Posterior vena cava (tissue), 2 donors: ENCODE measurements at places on chromosomes 3 and 15.

GRCh38 chr3:70242297-70242882 lies 70.0 kb downstream of the MDFIC2 start:
- no peak for DNase-seq

- no peak for DNase-seq
These were observed 165.6 kb downstream of the LRRK1 start for GRCh38 chr15:101084801-101085200.

- DNase-seq, result no peak
These were observed 150.5 kb downstream of the SHQ1 start for GRCh38 chr3:72697717-72698116.

DNA sequence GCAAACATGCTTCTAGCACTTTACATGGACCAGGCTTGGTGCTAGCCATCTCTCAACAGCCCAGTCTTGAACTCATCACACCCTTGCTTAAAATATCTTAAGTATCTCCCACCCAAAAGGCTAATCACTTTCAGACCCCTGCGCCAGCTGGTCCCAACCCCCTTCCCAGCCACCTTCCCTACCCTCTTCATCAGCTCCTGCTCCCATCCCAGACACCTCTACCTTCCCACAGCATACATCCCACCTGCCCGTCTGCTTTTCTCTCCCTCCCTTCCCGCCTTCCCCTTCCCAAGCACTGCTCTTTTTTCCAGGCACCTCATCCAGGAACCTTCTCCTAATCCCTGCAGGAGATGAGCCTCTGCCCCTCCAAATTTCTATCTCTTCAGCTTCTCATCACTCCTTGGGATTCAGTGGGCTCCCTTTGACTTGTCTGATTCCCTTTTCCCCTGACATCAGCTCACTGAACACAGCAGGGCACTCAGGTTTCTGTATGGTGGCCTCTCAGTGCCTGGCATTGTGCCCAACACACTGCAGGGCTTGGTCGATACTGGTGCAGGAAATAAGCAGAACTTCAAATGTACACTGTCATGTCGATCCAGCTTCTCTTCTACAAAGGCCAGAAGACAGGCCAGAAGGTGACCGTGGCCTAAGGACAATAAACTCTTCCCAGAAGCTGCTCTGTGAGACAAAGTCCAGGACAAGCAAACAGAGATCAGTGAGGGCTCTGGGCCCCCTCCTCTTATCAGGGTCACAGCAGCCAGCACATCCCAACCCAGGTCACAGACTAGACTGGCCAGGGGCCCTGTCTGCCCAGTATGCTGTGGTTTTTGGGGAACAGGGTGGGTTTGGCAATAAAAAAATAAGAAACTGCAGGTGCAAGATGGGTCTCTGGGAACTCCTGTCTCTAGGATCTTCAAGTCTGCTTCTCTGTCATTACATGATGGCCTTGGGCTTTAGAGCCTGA lies 2.2 kb upstream of the ITIH1 start:
- DNase-seq, result peak; percentile 84

GRCh38 chr3:48367201-48367600 lies 4.8 kb upstream of the FBXW12 start:
- no peak for DNase-seq

DNA sequence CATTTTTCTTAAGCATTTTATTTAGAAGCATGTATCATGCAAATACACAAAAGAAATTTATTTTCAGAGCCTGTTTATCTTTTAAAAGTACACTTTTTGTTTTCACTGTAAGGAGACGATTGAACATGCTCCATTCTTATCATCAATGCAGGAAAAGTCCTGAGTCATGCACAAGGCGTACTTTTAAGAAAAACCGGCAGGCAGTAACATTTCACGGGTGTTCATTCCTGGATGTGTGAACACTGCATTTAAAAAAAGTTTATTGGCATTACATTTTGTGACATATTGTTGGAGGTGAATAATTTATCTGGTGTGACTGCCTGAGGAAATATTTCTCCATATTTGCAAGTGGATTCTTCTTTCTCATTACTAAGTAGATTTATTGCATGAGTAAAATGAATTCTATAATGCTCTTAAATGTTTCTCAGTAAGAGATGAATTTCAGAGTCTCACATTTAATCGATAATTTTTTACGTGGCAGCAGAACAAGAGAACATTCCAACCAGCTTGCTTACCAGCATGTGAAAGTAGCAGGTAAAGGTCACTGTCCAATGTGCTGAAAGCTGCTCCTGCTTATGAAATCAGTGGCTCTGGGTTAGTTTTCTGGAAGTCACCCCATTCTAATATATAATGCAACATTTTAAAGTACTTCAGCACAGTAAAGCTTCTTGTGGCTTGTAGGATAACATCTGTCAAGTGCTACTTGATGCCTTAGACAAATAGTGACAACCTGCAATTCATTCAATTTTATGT lies 87.0 kb downstream of the SV2B start:
- DNase-seq, result no peak

- no peak for DNase-seq
These were observed 17.3 kb upstream of the SOX14 start for GRCh38 chr3:137746808-137747207.

- DNase-seq, result no peak
These were observed 280.4 kb upstream of the TTC14 start for GRCh38 chr3:180321534-180321933.

GRCh38 chr15:95763426-95763825 lies 567.1 kb upstream of the NR2F2 start:
- DNase-seq, result no peak

DNA sequence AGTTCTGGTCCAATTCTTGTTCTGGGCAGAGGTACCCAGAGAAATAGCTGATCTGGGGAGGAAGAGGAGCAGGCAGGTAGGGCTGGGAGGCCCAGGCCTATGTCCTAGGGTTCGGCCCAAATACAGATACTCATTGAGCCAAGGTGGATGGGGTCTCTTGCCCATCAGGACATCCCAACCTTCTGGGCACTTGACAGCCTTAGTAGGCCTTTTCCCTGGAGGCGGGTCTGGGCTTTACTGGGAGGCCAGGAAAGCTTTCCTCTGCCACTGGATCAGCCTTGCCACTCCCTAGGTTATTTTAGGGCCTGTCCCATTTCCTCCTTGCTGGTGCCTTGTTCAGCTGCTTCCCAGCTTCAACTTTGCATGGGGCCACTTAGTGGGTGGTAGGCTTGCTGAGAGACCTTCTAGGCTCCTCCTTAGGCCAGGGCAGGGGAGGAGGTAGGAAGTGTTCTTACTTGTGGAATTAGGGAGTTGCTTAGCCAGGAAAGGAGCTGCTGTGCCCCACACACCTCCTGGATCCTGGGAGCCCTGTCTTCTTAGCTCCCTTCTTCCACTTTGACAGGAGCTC lies 9.7 kb downstream of the TEX264 start:
- peak; percentile 64 for DNase-seq

- no peak for DNase-seq
These were observed 11.4 kb upstream of the WNT5A start for GRCh38 chr3:55498520-55498919.

- DNase-seq, result no peak
These were observed at the start of gene ACAN for GRCh38 chr15:88803241-88803919. ACAN (plus strand) TSS chr15:88803436; CDS start chr15:88836207, 32,771 bp downstream.

DNA sequence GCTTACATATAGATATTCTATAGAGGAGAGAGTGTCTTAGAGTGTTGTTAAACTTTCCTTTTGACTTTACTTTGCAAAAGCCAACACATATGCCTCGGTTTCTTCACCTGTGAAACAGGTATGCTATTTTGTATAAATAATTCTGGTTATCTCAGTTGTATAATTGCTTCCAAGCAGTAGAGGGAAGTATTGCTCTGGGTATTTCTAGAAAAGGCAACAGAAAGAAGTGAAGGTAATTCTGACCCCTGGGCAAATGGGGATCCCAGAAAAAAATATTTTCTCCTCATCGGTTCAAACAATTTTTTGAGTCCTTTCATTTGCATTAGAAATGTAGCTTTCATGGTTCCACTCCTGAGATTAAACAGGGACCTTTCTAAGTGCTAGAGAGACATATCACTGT lies 216.5 kb upstream of the SEMA6D start:
- no peak for DNase-seq

DNA sequence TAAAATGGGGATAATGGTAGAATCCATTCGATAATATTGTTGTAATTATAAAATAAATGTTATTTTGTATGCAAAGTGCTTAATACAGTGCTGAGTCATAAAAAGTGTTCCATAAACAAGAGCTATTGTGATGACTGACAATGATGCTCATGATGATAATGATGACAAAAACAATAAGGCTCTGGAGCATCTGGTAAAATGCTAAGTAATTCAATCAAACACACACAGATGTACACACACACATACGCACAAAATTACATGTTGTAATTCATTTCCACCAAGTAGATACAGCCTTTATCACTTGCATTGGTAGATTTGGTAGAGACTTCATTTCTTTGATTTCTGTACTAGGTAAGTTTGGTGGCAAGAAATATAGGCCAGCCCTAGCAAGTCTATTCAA lies 163.8 kb downstream of the FHIT start:
- DNase-seq, result no peak
